NCI-H748 treated with DMSO at 0.1 percent for 48 hours (cell line): ENCODE measurements at places on chromosomes 1 and 21.
A peak's percentile ranks its signal among the peaks of the same experiment; 100 is the strongest.

DNA sequence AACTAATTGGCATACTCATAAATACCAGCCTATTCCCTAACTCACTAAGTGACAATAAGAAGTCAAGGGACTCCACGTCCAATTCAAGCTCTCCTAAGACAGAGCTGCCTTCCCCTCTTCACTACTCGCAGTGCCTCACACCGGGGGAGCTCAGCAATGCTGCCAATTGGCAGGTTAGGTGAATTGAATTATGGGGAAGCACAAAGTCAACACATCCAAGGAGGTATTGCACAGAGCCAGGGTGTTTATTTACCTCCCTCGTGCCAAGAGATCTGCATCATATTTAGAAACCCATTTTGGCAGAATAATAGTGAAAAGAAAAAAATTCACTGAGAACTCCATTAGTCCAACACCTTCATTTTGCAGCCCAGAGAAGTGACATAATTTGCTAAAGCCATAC is 20.4 kb upstream of the TNR start:
- DNase-seq: no peak

- DNase-seq: no peak
Measured at GRCh38 chr1:70290218-70290617, 64.3 kb downstream of the ANKRD13C start.

DNA sequence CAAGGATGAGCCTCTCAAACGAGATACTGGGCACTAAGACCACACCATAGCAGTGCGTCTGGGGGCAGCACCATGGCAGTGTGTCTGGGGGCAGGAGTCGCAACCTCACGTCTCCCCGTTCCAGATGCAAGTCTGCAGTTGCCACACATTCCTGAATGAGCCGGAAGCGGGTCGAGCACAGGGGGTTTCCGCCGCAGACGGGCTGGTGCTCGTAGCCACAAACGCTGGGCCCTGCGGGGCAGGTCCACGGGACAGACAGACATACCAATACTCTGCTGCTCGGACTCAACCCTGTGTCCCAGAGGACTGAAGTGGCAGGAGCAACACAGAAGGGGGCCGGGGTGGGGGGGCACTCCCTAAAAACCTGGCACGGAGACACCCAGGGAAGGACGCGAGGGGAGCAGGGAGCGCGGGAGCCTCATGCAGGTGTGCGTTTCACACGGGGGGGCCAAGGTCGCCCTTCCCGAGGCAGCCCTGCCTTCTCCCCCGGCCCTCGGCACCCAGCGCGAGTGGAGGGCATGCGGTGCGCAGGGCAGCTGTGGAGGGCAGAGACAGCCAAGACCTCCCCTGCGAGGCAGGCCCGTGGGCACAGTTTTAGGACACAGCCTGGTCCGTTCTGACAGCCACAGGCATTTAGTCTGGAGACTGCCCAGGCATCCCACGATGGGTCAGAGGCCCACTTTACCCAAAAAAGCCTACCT is 24.5 kb downstream of the PTTG1IP start:
- no peak for DNase-seq

DNA sequence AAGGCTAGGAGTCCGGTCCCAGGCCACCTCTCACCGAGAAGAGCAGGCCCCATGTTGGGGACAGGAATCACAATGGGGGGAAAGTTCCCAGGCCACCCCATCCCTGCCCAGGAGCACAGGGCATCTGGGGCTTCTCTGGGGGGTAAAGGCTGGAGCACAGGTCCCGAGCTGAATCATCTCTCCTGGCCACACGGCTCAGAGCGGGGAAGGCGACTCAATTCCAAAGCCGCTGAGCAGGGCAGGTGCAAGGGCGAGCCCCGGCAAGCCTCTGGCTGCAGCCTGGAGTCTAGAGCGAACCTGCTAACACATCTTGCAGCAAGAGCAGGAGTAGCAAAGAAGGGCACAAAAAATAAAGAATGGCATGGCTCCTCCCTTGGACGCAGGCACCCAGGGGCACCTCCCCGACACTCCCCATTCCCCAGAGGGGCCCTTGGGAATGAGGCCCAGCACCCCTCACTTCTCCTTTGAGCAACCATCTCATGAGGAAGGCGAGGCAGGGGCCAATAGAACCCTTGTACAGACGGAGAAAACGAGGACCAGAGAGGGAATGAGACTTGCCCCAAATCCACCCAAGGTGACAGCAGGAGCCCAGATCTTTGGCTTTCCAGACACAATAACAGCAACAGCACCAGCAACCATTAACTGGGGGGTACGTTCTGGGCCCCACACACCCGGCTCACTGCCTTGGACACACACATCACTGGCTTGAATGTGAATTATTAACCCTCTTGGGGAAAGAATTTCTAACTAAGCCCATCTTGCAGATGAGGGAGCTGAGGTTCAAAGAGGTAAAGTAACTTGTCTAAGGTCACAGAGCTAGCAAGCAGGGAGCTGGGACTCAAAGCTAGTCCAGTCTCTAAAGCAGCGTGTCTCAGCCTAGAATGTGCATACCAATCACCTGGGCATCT is 20.7 kb upstream of the ALDH4A1 start:
- no peak for DNase-seq

- peak; percentile 37 for DNase-seq
Measured at GRCh38 chr1:31762726-31763670, 1.1 kb downstream of the ADGRB2 start.

GRCh38 chr1:42125552-42125951 is 27.7 kb upstream of the GUCA2B start:
- no peak for DNase-seq

- DNase-seq: no peak
Measured at GRCh38 chr1:214492401-214493075, 58.9 kb downstream of the PTPN14 start.

DNA sequence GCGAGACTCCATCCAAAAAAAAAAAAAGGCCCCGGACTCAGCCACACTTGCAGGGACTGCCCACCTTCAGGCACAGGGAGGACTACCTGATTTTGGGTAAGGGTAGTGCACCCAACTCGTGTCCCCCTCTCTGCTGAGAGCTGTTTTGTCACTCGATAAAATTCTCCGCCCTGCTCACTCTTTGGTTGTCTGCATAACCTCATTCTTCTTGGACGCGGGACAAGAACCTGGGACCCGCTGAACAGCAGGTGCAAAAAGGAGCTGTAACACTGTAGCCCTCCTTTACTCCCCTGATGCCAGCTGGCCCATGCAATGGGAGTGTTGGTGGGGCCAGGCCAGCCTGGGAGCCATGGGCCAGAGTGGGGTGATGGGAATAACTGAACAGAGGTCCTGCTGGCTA is 10.6 kb downstream of the S100B start:
- no peak for DNase-seq

DNA sequence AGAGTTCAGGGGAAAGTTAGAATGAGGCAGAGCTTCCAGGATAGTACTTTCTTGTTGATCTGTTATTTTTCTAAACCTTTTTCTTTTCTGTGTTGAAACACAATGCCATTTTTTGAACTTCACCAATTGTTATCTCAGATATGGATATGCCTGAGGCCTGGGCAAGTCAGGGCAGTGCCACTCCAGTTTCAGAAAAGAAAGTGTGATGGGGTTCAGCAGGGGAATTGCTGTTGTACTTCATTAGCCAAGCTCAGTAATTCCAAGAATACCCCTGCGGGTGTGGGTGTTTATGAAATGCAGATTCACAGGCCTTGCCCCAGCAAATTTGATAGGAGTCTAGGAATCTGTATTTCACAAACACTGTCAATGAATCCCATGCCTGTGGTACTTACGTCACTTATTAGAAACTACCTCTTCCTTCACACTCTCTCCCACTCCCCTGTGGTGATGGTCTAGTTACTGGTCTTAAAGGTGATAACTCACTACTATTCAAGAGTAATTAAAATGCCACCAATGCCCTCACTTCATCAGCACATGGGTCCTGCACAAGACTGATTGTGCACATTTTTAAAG is 142.3 kb downstream of the PBX1 start:
- no peak for DNase-seq

GRCh38 chr1:109850194-109850593 is 60.5 kb upstream of the CSF1 start:
- no peak for DNase-seq

- DNase-seq: no peak
Measured at GRCh38 chr1:8424539-8425116, 106.7 kb downstream of the SLC45A1 start.

- no peak for DNase-seq
Measured at GRCh38 chr1:75257424-75257823, 123.2 kb downstream of the LHX8 start.

- DNase-seq: no peak
Measured at GRCh38 chr1:177023726-177024125, 140.8 kb downstream of the ASTN1 start.

DNA sequence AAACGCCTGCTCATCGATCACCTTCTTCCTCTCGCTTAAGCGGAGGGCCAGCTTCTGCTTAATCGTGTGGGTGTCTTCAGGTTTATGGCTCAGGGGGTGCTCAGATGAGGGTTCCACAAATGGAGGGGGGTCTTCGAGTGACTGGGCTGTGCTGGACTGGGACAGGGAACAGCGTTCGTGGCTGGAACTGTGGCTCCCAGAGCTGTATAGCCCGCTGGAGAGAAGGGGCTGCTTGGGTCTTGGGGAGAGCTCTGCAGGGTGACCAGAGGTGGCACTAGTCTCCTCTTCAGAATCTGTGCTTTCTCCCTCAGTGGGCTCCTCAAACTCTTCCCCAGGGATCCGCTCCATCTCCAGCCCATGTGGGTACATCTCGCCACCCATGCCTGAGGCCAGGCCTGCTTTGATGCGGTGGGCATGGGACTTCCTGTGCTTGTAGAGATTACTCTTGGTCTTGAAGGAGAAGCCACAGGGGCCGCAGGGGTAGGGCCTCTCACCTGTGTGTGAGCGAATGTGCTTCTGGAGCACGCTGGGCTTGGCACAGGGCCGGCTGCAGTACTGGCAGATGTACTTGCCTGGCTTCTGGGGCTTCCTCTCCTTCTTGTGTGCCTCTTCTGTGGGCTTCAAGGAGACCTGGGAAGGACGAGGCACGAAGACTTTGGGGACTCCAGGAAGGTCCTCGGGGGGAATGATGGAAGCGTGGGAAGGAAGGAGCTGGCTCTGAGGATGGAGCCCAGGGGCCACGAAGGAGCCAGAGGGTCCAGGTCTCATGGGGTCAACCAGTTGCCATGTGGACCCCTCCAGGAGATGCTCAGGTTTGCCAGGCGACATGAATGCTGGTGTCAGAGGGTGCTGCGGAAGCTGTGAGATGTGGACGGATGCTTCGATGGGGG is 99.4 kb upstream of the EDN2 start:
- no peak for DNase-seq

DNA sequence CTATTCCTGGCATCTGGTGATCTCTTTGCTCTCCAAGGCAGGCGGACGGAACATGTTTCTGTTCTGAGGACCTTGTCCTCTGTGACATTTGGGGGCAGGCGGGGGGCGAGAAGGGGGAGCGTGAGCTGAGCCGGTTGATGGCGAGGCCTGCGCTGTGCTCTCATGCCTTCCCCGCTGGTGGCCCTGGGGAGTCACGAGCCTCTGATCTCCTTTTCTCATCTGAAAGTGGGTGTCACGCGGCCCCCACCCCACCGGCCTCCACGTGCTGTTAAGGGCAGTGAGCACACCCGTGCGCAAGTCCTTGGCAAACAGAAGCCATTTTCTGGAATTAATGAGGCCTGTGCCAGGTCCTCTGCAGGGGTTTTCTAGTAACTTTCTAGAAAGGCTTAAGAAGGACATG is 102.8 kb upstream of the ACTRT2 start:
- DNase-seq: no peak

- DNase-seq: no peak
Measured at GRCh38 chr1:204418174-204419063, 6.8 kb upstream of the PPP1R15B start.

GRCh38 chr1:227759341-227760300 is 24.4 kb downstream of the SNAP47 start:
- no peak for DNase-seq

DNA sequence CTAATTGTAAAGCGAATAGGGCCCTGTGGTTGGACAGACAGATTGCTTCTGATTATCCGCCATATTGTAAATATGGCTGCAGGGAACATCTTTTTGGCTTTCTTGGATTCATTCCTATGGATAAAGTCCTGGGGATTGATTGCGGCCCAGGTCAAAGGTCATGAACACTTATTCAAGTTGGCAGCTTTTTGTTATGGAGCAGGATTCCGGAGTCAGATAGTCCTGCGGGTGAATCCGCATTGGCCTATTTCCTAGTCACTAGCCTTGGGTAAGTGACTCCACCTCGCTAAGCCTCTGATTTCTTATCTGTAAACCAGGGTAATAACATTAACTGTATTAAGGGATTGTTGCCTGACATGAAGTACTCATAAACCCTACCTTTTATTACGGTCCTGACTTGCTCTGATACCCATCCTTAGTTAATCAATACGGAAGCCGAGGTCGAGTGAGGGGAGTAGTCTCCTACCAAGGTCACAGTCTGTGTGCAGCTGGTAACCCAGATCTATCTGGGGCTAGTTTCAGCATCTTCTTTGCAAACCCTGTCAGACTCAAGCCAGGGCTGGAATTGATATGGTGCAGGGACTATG is 31.7 kb downstream of the EDN2 start:
- no peak for DNase-seq

- no peak for DNase-seq
Measured at GRCh38 chr1:231508941-231509340, 19.5 kb upstream of the TSNAX start.

- DNase-seq: no peak
Measured at GRCh38 chr1:62723883-62724282, 35.7 kb upstream of the DOCK7 start.

DNA sequence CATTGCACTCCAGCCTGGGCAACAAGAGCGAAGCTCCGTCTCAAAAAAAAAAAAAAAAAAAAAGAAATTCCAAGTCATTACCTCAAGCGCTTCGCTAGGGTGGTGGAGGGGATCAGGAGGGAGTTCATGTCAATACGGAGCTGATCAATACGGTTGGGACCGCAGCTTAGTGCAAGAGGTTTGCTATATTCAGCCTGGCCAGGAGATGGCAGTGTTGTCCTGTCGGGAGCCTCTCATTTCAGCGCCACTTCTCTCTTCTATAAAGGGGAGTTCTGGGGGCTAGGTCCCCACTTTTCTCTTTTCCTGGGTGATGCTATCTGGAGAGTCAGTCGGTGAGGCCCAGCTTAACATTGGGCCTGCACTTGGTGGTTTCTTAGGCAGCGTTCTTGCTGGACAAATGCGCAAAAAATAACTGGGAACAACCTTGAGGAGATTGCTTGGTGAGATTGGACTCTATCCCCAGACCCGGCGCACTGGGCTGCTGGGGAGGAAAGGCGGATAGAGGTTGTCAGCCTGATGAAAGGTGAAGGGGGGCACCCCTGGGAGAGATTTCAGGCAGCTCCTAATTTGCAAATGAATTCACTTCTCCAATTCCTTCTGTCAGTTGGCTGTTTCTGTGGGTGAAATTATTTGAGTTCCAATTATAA is 40.4 kb downstream of the KIAA0040 start:
- DNase-seq: peak; percentile 10

- no peak for DNase-seq
Measured at GRCh38 chr1:26991310-26992116, 2.0 kb upstream of the TRNP1 start.

DNA sequence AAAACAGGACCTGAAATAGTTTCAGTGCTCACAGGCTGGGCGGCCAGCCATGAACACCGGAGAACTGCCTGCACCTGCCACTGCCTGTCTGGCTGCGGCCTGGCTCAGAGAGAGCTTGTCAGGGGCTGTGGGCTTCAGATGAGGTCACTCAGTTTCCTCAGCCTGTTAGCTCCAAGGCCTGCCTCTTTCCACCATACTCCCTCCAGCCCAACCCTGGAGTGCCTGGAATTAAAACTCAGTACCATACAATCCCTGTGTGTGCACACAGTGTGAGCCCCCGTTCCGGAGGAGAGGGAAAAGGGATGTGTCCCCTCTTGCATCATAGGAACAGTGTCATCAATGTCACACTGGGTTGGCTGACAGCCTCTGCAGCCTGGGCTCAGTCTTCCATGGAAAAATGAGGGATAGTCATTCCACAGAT is 16.2 kb downstream of the CACNA1S start:
- no peak for DNase-seq

- peak; percentile 40 for DNase-seq
Measured at GRCh38 chr1:13797397-13797796, 97.4 kb downstream of the PRDM2 start.
